ENCODE measurements at places on chromosomes 5 and 9.

- DNase-seq = no peak
These were observed 6.9 kb upstream of the TTC33 start for GRCh38 chr5:40762705-40763104.

- no peak for DNase-seq
These were observed 136.9 kb upstream of the FREM1 start for GRCh38 chr9:15047028-15047551.

- no peak for DNase-seq
These were observed 19.8 kb upstream of the MCTP1 start for GRCh38 chr5:95304711-95305110.

- DNase-seq = no peak
These were observed 46.5 kb downstream of the TARS1 start for GRCh38 chr5:33487236-33487635.

DNA sequence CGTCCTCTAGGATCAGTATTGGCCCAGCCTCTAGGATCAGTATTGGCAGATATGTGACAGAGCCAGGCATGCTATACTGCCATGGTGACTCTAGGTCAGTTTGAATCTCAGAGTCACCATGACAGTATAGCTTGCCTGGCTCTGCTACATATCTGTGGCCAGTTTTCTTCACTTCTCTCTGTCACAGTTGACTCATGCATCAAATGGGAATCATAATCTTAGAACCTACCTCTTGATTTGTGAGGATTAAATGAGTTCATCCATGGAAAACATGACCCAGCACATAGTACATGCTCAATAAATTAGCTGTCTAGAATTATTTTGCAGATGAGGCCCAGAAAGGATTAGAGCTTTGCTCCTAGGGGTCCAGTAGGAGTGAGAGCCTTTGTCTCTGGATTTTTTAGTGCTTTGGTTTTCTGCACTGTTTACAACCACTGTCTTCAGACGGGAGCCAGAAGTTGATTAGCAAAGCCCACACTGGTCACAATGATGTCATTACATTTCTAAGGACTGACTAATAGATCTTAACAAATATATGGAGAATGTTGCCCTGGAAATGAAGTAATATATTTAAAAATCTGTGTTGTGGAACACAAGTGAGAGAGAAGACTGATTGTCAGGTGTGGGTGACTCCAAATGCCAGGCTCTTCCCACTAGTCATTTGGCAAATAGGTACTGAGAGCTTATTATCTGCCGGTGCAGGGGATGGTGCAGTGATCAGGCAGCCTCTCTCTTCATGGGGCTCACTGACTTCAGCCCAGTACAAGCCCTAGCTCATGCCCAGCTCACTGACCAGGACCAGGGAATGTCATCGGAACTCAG is 76.0 kb downstream of the COL15A1 start:
- no peak for DNase-seq

- DNase-seq = no peak
These were observed 1.8 kb downstream of the RNF130 start for GRCh38 chr5:180069589-180070247.

DNA sequence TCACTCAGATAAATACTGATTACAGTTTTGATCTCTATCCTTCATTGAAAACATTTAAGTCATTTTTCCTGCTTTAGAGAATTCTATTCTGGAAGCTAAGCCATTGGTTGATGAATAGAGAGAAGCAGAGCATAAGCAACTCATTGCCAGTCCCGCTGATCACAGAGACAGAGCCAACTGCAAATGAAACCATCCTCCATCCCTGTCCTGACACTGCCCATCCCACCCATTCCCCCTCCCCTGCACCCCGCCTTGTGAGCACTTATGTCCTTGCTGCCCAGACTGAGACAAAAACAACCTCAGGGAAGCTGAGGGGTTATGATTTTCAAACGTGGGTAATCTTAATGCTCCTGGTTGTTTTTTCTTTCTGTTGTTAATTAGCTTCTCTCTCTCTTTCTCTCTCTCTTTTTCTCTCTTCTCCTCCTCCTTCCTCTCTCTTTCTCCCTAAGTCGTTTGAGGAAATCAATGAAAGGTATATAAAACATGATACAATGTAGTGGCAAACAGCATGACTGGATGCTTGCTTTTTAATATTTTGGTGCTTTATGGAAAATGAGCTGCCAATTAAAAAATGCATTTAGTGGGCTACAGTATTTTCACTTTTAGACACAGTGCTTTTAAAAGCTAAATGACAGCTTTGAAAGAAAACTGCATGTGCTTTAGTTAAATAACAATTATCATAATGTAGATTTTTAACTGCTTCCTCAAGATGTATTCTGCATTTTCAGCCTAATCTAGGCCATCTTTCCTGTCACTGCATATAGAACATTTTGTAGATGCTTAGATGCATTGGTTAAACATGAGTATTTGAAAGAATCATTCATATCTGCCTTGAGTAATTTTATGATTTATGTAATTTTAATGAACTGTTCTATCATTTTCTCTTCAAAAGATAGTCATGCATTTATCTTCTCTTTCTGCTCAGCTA is 57.3 kb downstream of the CMYA5 start:
- DNase-seq = no peak

DNA sequence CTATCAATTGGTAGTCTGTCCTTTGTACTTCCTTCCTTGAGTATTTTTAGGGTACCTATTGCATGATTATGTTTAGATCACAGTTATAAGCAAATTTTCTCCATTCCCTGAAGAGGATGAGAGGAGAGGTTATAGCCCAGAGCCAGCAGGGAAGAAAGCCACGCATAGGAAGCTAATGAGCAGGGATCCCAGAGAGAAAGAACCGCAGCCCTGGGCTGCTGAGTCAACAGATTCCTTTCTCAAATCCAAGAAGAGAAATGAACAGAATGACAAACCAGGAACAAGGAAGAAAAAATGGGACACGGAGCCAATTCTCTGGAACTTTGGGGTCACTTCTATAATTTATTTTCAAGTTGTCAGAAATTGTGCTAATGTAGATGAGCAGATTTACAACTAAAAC is 284.5 kb downstream of the RFX3 start:
- DNase-seq = no peak

- DNase-seq = no peak
These were observed 32.4 kb upstream of the CEP120 start for GRCh38 chr5:123455640-123456039.

GRCh38 chr9:117860849-117861248 is 156.6 kb downstream of the TLR4 start:
- DNase-seq = no peak

GRCh38 chr5:133687212-133688061 is 75.1 kb upstream of the FSTL4 start:
- no peak for DNase-seq

DNA sequence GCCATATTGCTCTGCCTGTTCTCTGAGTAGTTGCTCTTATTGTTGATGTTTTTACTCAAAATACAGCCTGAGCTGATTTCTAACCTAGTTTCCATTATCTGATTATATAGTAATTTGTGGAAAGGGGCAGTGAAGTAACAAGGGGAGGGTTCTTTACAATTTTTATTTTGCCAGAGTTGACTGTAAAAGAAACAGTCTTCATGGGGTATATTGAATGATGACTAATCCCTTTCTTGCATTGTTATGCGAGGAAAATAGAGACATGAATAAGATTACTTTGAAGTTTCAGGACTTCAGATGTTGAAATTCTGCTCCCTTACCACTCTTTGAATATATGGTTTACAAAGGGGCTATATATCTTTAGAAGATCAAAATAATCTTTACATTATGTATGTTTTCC is 9.1 kb upstream of the LRRC70 start:
- DNase-seq = no peak

GRCh38 chr5:139804800-139805397 is 9.3 kb downstream of the PSD2 start:
- DNase-seq = no peak

GRCh38 chr9:105396901-105397300 is 50.9 kb upstream of the FSD1L start:
- no peak for DNase-seq

GRCh38 chr5:72451741-72452505 is 55.3 kb downstream of the ZNF366 start:
- no peak for DNase-seq

DNA sequence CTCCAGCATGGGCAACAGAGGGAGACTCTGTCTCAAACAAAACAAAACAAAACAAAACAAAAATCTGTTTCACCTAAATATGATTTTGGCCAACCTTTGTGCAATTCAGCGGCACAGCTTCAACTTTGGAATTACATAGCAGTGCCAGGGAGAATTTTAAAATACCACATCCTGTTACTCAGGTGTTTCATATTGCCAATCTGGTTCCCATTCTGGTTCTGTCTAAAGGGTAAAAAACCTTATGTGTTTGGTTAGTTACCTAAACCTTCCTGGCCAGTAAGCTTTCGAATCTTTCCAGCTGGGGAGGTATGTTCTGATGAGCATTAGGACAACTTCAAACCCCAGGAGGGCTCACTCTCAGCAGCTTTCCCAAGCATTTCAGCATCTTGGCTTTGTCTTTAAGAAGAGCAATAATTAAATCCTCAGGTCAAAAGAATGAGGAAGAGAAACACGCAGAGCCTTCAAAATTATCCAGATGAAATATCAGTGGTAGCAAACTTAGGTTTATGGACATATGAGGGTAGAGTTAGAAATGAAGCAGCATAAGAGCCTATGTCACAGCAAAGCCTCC is 2.7 kb downstream of the DAB2 start:
- no peak for DNase-seq

DNA sequence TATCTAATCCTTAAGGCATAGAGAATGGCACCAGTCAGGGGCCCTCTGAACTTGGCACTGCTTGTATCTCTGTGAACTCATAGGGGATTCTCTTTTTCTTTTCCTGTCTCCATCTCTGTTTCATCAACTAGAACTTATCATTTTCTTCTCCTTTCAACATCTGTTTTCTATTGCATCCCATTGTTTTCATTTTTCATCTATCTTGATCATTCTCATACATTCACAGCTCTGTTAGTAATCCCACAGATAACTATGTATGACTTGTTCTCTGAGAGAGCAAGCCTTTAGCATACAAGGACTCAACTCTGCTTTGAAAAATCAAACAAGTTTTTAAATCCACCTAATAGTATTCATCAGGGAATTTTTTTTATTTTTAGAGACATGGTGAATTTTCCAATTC is 264.3 kb downstream of the ARRDC3 start:
- DNase-seq = no peak

GRCh38 chr5:22053195-22053594 is 799.9 kb downstream of the CDH12 start:
- DNase-seq = peak; percentile 52

- no peak for DNase-seq
These were observed 322.6 kb downstream of the FBXL17 start for GRCh38 chr5:108059334-108059733.

DNA sequence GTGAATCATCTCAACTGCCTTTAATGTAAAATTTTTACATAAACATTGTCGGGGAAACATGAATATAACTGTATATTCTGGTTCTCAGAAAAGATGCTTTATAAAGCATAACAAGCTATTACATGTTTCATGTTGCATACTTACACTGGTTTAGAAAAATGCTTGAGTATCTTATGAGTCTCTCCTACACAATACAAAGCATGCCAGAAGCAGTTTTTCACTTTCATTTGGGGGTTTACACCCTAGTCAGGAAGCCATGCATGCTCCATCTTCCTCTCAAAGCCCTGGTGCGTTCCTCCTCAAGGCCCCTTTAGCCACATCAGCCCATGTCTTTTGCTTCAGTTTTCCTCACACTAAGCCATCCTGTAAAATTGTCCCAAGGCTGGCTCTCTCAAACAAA is 22.8 kb downstream of the ELAVL2 start:
- no peak for DNase-seq

GRCh38 chr9:4167079-4167671 is 132.7 kb downstream of the GLIS3 start:
- DNase-seq = no peak

DNA sequence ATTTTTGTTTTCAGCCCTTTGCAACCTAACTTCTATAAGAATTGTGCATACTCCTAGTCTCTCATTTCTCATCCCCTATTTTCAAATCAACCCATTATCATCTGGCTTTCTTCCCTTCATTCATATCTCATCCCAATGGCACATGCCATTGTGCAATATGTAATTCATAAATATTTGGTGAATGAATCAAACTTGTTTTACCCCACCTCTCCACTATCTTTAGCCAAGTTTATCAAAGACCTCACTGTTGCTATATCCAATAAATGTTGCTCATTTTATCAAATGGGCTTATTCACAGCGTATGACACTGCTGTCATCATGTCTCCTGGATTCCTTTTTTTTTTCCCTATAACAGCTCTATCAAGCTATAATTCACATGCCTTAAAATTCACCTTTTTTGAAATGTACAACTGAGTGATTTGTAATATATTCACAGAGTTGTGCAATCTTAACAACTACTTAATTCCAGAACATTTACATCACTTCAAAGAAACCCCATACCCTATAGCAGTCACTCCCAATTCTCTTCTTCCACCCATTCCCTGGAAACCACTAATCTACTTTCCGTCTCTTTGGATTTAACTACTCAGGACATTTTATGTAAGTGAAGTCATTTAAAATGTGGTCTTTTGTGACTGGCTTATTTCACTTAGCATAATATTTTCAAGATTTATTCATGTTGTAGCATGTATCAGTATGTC is 214.4 kb upstream of the PAPPA start:
- no peak for DNase-seq

DNA sequence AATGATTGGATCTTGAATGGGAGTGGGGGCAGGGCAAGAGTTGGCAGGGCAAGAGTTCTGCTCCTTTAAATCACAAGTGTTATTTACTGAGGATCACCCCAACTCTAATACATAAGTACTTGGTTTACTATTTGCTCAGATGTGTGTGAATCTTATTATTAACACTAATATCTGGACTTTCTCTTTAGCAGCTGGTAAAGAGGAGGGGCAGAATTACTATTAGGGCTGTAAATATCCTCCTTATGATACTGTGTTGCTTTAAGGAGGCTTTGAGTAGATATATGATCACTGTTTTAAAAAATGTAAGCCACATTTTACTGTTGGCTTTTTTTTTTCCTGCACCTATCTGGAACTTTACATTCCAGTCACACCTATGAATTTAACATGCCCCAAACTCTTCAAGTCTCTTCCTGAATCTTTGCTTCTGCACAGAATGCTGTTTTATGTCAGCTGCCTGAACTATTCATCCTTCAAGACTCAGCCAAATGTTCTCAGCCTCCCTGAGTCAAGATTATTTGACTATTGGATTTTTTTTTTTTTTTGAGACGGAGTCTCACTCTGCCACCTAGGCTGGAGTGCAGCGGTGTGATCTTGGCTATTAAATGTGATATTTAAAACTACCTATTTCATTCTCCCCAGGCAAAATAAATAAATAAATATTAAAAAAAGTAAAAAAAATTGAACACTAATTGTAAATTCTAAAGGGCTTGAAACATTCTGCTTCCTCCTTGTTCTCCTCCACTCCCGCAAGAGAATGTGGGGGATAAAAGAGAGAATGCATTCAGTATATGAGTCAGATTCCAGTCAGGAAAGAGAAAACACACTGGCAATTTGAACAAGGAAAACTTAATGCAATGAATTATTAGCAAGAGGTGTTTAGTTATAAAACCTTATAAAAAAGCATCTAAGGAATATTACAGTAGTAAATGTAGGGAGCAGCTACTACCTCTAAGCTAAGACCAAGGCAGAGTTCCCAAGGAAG is 99.3 kb downstream of the FOCAD start:
- no peak for DNase-seq

- DNase-seq = no peak
These were observed 6.1 kb upstream of the CFAP157 start for GRCh38 chr9:127700594-127701255.
